NCI-H2029 treated with DMSO at 0.1 percent for 48 hours (cell line): ENCODE measurements at places on chromosomes 2 and 18.

- no peak for DNase-seq
Measured at GRCh38 chr2:227414846-227415245, 27.1 kb upstream of the SCYGR1 start.

DNA sequence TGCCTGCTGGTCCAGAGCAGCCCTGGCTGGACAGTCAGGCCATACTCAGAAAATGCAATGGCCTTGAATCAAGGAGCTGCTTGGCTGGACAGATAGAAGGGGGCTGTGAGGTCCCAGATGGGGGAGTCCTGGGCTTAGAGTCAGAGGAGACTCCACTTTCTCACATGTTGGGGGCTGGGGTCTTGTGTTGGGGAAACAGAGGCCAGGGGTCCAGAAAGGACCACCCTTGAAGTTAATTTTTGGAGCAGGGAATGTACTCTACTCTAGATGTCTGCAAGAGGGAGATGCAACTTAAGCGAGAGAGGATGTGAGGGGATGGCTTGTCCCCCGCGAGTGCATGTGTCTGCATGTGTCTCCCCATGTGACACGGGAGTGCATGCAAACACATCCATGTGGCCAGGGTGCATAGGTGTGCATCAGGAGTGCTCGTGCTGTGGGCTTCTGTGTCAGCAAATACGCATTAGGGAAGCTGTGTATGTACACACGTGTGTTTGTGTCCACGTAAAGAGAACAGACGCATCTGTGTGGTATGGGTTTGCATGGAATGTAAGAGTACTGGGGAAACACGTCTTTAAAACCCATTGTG lies 303.2 kb downstream of the MYCN start:
- no peak for DNase-seq

DNA sequence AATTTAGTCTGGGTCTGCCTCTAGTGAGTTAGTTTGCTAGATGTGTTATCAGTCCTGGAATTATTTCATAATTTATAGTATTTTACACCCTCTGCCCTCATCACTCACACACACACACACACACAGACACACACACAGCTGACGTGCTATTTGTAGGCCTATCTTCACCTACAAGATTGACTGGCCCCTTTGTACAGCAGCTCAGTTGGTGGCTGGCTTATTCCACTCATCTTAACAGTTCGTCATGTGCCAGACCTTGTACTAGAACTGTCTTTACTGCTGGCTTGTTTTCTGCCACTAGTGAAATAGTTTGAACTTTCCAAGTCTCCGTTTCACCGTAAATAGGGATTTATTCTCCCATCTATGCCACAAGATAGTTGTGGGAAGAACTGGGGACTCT lies 21.3 kb downstream of the CENPO start:
- no peak for DNase-seq

- DNase-seq = no peak
Measured at GRCh38 chr2:32990556-32990955, 43.8 kb downstream of the LTBP1 start.

- no peak for DNase-seq
Measured at GRCh38 chr2:163123526-163123925, 285.0 kb upstream of the KCNH7 start.

GRCh38 chr2:60739156-60739555 lies 16.9 kb upstream of the PAPOLG start:
- DNase-seq = no peak

GRCh38 chr2:21288299-21288698 lies 164.5 kb downstream of the TDRD15 start:
- DNase-seq = no peak

DNA sequence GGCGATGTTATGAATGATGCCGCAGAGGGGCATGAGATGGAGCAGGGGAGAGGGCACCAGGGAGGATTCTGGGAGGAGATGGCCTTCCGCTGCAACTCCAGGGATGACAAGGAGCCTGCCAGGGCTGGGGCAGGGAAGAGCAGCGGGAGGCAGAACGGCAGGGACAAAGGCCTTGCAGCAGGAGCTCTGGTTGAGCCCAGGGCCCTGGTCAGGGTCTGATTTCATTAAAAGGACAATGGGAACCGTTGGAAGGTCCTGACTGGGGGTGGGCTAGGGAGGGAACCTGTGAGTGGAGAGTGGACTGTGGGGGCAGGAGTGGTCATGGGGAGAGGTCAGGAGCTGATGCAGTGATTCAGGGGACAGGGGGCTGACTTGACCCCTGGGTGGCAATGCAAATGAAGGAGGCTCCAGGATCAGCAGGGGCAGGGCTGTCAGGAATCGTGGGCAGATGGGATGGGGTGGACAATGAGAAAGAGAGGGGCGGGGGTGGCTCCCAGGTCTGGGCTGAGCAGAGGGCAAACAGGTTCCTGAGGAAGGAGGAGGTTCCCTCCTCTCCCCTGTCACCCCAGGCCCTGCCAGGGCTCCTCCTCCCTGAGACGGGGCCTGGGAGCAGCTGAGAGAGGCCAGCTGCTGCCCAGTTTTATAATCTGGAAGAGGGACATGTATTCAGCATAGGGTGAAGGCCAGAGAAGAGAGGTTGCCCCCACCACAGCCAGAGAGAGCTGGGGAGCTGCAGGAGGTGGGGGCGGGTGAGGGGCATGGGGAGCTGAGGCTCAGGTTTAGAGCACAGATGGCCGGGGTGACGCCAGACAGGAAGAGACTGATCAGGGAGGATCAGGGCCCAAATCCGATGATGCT lies 7.3 kb upstream of the DUSP2 start:
- no peak for DNase-seq

DNA sequence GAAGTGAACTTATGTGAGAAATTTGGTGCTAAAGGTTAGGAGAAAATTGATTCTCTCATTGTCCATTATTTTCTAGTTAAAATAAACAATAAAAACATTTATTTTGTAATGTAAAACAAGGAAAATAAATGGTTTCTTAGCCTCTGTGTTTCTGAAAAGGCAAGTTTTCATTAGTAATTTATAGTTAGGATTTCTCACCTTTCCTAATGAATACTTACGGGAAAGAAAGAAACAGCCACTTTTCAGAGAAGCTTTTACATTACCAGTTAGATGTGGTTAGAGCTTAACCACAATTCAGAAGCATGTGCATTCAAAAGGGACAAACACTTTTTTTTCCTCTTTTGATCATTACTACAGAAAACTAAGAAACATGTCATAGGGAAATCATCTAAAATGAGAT lies 18.8 kb downstream of the NEMP2 start:
- DNase-seq = no peak

DNA sequence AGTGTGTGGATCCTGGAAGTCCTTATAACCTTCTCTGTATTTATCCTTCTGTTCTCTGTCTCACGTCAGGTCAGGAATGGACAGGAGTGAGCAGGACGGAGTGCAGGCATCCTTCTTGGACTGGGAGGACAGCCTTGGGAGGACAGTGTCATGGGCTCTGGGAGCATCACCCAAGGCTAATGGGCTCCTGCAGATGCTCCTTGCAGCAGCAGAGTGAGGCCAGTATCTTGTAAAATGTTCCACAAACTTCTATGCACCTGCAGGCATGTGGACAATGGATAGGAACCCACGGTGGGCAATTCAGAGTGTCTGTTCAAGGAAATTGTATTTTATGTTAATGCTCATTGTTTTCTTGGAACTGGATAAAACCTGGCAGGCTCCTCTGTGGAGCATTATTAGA lies 176.2 kb downstream of the RNF144A start:
- DNase-seq = no peak

GRCh38 chr2:159140070-159140769 lies 146.3 kb downstream of the WDSUB1 start:
- DNase-seq = no peak

DNA sequence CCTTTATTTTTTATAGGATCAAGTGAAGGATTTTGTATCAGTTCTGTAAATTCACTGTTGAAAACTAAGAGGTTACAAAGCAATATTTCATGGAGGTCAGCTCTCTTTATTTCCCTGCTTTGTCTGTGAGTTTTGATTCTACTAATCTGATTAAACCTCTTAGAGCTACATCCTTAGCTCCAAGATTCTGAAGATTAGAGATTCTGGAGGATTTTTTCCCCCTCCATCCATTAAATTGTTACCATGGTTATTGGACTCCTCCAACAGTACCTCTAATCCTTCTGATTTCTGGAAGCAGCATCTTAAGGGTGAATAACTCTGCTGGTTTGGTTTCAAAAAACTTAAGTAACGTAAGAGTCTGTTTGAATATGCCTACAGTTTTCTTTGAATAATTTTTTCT lies 110.0 kb downstream of the TANC1 start:
- DNase-seq = no peak

DNA sequence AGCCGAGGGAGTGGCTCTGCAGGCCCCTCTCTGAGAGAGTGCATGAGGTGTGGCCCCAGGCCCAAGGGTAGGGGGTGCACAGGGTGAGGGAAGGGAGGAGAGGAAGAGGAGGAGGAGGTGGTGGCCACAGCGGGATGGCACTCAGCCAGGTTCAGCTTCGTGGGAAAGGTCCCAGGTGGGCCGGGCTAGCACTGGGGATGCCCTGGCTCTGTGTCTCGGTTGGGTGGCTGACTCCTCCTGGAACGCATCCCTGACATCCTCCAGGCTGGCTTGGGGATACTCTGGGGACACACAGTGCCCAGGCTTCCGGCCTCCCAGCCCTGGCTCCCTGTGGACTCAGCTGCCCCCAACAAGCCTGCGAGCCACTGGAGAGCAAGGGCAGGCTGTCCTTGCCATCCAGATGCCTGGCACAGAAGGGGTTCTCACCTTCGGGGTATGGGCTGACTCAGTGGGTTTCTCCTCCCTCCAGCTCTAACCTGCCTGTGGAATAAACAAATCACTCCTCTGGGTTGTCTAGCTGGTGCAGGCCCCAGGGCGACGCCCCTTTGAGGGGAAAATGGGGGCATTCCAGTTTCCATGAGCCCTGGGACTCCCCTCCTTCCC lies 582 bp upstream of the ZAP70 start:
- no peak for DNase-seq

- DNase-seq = no peak
Measured at GRCh38 chr2:117879003-117879402, 64.5 kb downstream of the DDX18 start.

DNA sequence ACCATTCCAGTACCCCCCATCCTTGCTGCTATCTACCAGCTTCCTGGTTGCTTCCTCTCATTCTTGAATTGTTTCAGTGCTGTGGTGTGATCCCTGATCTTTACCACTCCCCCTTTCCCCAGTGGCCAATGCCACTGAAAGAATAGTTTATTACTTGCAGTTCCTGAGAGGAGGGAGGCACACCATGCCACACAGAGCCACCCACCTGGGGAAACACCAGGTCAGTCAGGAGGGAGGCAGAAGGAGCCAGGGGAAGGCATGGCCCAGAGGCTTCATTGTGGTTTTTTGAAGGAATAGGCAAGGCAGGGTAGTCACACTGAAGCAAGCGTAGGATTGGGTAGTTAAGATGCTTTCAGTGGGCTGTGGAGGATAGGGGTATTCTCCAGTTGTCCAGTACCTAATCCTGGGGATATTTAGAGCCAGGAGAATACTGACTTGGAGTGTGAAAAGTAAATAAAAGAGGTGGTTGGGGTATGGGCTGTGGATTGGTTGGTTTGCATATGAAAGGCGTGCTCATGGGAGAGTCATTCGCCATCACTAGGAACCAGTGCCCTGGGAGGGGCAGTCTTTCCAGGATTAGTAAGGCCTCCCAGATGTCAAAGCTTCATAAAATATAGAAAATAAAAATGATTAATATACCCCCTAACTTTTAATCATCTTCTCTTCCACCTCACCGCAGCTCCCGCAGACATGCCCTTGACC lies 6.7 kb upstream of the TMEM177 start:
- no peak for DNase-seq

DNA sequence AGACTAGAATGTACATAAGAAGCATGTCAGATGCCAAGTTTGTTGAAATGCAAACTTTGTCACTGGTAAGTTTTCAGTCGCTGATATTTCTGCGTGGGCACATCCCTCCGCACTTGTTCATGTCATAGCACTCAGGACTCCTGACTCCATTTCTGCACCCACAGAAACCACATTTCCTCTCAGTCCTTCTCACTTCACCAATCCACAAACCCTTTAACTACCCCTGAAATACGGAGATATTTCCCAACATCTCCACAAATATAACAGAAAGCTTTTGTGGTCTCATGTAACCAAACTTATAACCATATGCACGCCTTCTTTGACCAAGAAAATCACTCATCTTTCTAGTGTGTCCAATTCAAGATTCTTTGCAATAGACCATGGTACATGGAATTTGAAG lies 276.9 kb upstream of the ERBB4 start:
- DNase-seq = no peak

- DNase-seq = no peak
Measured at GRCh38 chr2:198004173-198004572, 199.8 kb downstream of the PLCL1 start.

DNA sequence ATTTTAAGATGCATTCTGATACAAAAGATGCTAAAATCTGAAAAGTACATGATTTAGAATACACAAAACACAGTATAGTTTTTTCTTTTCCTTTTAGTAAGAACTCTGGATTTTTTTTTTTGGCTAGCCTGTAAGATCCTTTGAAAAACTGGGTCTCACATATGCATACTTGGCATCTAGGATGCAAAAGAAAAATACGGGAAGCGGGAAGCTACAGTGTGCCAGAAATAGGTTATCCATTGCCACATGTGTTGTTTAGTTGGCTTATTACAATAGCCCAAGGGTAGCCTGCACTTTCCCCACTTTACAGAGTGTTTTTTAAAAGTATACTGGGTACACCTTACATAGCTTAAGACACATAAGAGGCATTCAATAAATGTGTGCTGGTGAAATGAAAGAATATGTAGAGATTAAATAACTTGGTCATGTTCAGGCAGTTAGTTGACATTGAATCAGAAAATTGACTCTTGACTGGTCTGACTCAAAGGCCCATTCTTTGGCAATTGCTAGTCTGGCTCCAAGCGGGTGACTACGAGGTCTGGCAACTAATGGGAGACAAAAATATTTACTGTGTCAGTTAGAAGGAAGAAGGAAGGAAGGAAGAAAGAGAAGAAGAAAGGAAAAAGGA lies 286.8 kb upstream of the TRIB2 start:
- no peak for DNase-seq

GRCh38 chr2:3126171-3126910 lies 251.3 kb downstream of the EIPR1 start:
- DNase-seq = no peak

DNA sequence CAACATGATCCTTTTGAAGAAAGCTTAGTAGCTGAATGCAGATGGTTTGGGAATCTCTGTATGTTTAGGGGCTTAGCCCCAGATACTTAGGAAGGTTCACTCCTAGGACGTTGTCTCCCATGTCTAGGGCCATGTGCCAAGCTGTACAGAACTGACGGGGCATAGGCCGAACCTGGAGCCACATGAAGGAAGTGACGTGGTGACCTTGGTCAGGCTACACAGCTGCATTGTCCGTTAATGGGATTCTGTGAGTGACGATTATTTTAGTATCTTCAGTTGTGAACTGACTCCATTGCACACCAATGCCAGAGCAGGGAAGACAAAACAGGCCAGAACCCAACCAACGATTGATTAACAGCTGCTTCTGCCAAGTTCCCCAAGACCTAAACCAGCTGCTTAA lies 139.3 kb downstream of the TPO start:
- DNase-seq = no peak

DNA sequence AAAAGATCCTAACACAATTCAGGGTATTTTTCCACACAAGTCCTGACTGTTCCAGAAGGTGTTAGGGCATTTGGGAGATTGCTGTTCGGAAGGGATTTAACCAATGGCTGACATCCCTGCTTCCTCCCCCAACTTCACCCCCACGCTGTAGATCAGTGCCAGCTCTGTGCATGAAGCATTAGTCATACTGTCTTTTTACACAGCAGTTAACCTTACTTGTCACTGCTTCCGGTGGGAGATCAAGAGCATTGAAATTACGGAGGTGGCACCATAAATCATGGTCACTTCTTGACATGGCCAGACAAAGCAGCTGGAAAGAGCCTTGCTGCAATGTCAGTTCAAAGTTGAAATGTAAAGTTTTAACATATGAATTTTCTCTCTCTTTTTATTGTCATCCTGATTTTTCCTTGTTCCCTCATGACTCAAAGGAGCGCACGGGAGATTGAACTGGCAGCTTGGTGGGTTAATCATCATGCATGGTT lies 70.2 kb downstream of the HRH4 start:
- no peak for DNase-seq
